SJSA1 (cell line): ENCODE measurements at places on chromosomes 7 and 10.
A peak's percentile ranks its signal among the peaks of the same experiment; 100 is the strongest.

DNA sequence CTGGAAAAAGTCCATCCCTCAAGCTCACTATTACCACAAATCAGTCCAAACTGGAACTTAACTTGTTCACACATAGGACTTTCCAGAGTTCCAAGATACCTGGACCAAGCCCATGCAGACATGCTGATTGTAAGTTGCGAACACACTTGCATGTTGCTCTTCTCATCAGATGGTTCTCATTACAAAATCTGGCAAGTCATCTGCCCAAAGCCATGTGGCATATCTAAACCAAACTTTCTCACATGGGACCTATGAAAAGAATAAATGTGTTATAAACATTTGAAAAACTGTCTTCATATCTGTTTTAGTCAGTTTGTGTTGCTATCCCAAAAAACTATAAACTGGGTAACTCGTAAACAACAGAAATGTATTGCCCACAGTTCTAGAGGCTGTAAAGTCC is 58.8 kb upstream of the MKLN1 start:
- DNase-seq, result no peak

DNA sequence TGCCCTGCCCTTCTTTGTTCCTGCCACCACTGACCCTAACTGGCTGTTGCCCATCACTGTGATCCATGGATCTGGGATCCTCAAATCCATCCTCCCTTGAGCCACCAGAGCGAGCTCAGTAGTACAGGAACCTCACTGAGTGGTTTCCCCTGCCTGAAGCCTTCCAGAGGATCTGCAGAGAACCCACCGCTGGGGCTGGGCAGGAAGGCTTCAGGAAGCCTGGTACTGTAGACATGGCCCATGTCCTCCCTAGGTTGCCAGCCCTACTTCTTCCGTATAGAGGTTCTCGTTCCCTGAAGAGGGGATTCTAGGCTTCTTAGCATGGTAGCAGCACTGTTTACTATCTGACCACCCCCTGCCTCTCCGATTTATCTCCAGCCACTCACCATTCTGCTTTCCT is 687.3 kb upstream of the FOXK1 start:
- no peak for DNase-seq

- no peak for DNase-seq
These were observed 5.0 kb downstream of the RBAK start for GRCh38 chr7:5050676-5051075.

GRCh38 chr7:116828281-116828680 is 34.1 kb upstream of the CAPZA2 start:
- DNase-seq, result no peak

DNA sequence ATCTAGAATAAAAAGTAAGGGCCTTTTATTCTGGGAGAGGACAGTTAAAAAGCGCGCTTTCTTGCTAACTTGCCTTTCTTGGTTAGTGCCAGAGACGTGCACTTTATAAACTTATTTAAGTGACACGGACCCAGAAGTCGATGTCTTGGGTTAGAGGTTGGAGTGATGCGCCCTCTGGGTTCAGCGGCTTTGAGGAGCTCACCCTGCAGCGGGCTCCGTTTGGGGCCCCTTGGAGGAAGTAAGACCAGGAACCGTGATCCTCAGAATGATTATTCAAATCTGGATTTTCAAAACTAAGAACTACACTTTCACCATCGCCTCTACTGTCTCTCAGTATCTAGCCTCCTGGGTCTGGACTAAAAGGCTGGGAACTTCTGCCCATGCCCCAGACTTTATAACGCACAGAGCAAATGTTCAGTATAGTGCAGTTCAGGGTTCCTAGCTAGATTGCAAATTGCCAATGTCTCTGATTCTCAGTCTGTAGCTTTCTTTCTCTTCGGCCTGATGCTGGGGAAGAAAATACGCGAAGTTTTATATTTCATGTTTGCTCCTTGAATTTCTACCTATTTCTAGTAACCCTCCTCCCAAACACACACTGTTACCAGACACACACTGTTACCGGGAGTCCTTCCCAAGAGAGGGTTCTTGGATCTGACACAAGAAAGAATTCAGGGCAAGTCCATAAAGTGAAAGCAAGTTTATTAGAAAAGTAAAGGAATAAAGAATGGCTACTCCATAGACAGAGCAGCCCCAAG is 18.6 kb upstream of the SMO start:
- no peak for DNase-seq

GRCh38 chr7:50659329-50659965 is 94.2 kb upstream of the DDC start:
- no peak for DNase-seq

GRCh38 chr10:86362129-86362527 is 4.5 kb downstream of the GRID1 start:
- DNase-seq, result no peak

DNA sequence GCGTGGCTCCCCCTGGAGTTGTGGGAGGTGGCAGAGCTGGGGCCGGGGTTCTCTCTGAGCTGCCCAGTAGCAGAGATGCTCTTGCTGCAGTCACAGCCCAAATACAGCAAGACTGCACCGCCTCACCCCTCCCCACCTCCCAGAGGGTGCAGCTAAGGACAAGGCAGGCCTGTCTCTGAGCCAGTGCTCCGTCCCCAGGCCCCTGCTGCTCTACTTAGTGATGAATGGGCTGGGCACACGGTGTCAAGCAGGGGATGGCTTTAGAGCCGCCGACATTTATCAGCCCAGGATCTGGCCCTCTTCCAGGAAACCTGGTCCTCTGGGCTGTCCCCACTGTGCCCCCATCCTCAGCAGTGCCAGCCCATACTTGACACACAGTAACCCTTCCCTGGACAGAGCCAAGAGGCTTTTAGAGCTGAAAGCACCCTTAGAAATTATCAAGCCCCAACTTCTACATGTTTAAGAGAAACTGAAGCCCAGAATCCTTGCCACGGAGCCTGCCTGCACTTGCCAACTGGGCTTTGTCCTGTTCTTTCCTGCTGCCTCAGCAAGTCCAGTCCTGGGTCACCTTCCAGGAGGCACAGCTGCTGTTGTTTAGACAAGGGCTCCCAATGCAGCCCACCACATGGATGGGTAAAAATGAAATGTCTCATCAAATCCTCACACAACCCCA is 137.1 kb upstream of the UNC5B start:
- DNase-seq, result no peak

- no peak for DNase-seq
These were observed 9.0 kb upstream of the FKBP9 start for GRCh38 chr7:32948202-32948601.

GRCh38 chr7:80277434-80278427 is 143.1 kb downstream of the GNAI1 start:
- no peak for DNase-seq

GRCh38 chr10:60943316-60944057 is 498 bp downstream of the RHOBTB1 start:
- peak; percentile 74 for DNase-seq

DNA sequence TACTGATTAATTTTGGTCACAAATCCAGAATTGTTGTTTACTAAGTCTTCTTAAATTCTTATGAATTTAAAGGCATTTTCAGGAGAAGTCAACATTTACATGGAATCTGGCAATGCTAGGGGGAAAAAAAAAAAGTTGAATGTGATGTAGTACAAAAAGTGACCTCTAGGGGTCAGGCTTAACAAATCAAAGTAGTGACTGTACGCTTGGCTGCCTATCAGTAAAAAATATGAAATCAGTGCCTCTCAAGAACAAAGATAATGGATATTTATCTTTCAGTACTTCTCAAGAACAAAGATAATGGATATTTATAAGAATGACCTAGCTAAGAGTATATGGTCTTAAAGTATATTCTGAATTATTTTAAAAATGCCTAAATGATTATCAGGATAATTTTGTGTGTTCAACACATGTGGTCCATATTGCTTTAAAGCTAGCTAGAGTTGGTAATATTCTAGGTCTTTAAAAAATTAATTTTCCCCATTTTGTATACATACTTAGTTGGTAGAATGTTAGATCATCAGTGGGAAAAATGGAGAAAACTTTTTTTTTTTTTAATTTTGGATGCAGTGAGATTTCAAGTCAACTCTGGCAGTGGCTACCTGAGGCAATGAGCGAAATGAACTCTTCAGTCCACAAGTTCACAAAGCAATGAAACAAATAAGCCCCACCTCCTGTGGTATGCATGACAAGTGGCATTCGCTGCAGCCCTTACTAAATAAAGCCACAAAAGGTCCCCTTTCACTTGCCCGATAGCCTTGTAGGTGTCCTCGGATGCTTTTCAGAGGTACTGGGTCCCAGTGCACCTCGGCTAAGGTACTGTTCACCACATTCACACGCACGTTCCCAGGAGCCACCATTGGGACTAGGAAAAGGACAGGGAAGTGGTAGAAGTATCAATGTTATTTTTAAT is 51.2 kb upstream of the LAMB4 start:
- peak; percentile 45 for DNase-seq

GRCh38 chr7:147089051-147089461 is 972.5 kb downstream of the CNTNAP2 start:
- DNase-seq, result no peak

DNA sequence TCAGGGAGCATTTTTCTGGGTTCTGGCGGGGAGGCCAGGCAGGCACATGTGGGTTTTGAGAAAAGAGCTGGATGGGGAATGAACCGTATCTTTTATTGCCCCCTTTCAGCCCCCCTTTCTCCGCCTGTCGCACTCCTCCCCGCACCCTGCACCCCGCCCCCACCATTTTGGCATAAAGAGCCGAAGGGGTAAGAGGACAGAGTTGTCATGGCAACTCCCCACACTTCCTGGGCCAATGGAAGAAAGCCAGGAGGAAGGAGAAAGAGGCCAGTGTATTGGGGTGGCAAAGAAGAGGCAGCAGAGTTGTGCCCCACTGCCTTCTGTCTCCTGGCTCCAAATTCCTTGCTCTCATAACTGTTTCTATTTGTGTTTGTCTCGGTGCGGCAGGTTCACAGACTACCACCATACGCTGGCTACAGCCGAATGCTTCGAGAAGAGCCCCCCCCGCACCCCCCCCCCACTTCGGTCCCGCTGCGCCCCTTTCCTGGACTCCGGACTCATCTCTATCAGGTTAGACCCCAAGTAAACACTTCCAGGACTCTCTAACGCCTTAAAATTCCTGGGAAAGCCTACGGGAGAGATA is 3.4 kb downstream of the KCNIP2 start:
- DNase-seq, result no peak

- no peak for DNase-seq
These were observed 142.9 kb downstream of the FGFR2 start for GRCh38 chr10:121455377-121455776.

DNA sequence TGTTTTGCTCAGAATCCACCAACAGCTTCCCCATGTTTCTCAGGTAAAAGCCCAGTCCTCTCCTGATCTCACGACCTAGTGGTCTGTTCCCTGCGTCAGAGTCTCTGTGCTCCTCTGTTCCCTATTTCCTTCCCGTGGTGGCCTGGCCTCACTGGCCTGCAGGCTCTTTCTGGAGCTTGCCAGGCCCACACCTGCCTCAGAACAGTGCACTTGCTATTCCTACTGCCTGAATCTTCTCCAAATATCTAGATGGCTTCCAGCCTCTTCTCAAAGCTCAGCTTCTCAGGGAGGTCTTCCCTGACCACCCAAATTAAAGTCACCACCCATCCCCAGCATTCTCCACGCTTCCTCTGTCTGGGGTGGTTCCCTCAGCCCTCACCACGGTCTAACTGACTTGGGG is 165.3 kb downstream of the USP6NL start:
- no peak for DNase-seq

DNA sequence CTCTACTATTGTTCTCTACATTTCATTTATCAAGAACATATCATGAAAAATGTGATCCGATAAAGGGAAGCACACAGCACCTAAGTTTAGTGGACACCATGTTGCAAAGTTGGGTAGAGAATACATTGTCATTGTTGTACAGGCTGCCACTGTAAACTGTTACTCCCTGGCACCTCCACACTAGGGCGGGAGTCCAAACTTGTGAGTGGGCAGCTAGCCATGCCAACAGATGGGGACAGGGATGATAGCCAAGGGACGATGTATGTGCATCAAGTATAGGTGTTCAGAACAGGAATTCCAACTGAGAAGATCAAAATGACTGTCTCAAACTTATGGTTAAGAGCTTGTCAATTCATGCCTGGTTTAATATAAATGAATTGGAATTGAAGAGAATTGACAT is 31.1 kb upstream of the COMMD3 start:
- no peak for DNase-seq

- no peak for DNase-seq
These were observed 34.0 kb upstream of the R3HCC1L start for GRCh38 chr10:98100476-98100875.

GRCh38 chr10:102287538-102287937 is 42.2 kb downstream of the GBF1 start:
- DNase-seq, result no peak

DNA sequence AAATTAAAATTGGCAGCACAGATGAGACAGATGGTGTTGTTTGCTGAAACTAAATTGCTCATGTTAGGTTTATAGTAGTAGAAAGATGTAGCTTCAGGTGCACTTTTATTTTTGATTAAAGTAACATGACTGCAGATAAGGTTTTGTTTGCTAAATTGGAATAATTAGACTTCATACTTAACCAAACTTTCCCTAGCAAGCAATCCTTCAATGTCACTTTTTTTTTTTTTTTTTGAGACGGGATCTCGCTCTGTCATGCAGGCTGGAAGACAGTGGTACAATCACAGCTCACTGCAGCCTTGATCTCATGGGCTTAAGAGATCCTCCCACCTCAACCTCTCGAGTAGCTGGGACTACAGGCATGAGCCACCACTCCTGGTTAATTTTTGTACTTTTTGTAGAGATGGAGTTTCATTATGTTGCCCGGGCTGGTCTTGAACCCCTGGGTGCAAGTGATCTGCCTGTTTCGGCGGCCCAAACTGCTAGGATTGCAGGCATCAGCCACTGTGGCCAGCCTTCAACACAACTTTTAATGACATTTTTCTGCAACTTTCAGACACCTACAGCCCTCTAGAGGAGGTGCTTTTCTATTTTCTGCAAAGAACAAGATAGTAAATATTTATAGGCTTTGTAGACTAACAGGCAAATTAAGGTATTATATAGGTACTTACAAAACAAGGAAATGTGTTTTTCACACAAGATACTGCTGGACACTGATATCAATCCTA is 84.8 kb upstream of the CCNY start:
- no peak for DNase-seq

DNA sequence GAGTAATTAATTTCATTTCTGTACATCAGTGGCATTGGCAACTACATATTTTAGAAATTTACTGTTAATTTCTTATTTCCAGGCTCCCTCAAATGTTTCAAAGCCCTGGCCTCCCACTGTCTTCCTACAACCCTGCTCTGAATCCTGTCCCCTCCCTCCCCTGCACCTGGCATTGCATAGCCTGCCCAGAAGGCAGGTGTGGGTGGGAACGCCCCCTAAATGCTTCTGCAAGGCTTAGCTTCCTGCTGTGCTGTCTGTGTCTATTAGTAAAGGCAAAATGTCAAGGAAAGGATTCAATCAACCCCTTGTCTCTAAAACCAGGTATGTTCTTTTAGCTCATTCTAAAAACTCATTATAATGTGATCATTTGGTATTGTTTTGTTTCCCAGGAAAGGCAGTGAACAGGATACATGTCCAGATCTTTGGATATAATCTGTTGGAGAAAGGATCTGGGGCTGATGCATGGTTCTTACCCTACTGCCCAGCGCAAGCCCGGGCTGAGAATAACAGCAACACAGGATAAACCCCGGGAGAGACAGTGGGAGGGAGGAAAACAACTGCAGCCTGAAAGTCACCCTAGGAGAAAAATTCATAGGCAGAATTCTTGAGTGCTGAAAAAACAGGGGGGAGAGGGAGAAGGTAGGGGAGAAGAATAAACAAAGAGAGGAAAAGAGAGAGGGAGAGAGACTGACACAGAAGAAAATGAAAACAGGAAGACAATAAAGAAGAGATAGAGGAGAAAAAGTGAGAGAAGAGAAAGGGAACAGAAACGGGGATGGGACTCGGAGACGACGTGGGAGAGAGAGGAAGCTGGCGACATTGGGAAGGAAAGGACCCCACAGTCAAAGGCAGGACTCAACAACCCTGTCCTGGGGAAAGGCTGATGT is 589 bp downstream of the ZNF488 start:
- no peak for DNase-seq
